BJ (cell line): ENCODE measurements at places on chromosomes 6 and 20. TPM values are rescaled to one million over a fixed set of nuclear protein-coding genes. Genes with fewer than 3 reads are reported as not detected.
A peak's percentile ranks its signal among the peaks of the same experiment; 100 is the strongest.

- no peak for DNase-seq
Observed at GRCh38 chr6:149939909-149940671, 1.7 kb upstream of the ULBP2 start.

GRCh38 chr6:11798096-11798495 is 19.5 kb upstream of the ADTRP start:
- DNase-seq = peak; percentile 44

DNA sequence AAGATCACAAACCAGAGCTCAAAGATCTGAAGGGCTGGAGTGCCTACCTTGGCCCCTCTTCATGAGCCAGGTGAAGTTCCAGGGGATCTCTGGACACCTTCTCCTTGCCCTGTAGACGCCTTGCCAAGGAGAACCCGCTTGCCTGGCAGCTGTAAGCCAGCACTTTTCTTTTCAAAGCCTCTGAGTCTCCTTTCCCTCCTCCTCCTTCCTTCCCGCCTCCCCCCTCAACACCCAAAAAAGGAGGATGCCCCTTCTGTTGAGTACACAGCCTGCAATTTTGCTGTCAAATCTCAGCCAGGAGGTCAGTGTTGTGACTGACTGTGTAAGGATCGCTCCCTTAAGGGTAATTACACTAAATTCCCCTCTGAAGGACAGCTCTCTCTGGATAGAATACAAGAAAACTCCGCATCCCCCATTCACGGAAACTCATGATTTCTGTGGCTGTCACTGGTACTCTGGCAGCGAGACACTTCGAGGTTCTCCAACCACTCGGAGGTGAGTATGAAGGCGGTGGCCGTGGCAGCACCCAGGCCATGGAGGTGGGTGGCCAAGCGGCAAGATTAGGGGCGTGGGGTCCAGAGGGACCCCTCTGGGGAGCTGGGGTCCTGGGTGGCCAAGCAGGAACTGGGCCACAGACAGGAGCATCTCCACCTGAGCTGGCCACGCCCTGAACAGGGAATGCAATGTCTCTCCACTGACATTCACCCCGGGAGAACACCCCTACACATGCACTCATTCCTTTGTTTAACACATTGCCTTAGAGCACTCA is 23.2 kb upstream of the FOXP4 start:
- DNase-seq = no peak

DNA sequence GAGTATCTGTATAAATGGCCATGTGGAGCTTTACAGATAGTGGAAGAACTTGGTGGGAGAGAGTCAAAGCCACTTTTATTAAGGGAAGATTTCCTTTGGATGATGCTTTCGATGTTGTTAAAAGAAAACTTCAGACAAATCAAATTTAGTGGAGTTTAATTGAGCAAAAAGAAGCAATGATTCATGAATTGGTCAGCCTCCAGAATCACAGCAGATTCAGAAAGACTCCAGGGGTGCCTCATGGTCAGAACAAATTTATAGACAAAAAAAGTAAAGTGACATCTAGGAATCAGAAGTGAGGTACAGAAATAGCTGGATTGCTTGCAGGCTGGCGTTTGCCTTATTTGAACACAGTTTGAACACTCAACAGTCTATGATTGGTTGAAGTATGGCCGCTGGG is 5.3 kb upstream of the CGA start:
- peak; percentile 4 for DNase-seq

Gene BHLHE23
- polyA plus RNA-seq = not detected in 2 replicates

Gene BEND6
- 4.8 and 9.8 TPM in 2 replicates for polyA plus RNA-seq

Gene SRMS
- not detected in 2 replicates for polyA plus RNA-seq
